IMR-90 (cell line): ENCODE measurements at places on chromosomes 16 and 17. TPM values are rescaled to one million over a fixed set of nuclear protein-coding genes. Genes with fewer than 3 reads are reported as not detected.

The PRSS33 gene
- not detected in 2 replicates for total RNA-seq

The RNF167 gene
- 13.1 and 13.3 TPM in 2 replicates for total RNA-seq

The ACSM2A gene
- total RNA-seq: not detected in 2 replicates

The SLC38A8 gene
- total RNA-seq: not detected in 2 replicates

The CBX2 gene
- total RNA-seq: 2.0 and 2.2 TPM in 2 replicates

The TERB1 gene
- under 0.01 TPM in 1 of 2 replicates, not detected in the other for total RNA-seq

The KCNJ16 gene
- not detected in 2 replicates for total RNA-seq

The IKZF3 gene
- not detected in 2 replicates for total RNA-seq

The FZD2 gene
- total RNA-seq: 21.3 and 22.8 TPM in 2 replicates

DNA sequence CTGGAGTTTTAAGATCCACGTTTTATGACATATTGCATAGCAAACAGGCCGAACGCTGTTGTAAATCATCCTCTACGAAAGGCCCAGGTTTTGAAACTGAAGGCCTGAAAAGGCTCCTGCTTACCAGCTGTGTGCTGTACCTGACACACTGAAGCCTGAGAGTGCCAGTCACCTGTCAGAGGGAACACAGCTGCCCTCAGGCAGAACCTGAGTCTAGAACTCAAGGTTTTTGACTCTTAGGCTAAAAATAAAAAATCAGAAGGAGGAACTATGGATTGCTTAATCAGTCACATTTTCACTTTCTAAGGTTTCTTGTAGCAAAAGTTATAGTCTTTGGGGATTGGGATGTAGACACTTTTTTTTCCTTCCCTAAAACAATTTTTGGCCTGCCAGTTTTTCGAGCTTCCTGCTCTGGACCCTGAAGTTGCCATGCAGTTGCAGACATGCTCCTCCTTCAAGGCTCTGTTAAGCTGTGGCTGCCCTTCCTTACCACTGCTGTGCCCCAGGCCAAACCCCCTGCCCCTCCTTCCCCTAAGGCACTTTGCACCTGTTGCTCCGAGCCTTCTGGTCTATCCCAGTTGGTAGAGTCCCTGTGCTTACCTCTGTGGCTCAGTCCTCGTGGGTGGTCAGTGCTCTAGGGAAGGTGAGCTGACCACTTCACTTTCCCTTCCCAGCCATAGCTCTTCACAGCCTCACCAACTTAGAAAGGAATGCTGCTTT, 56.6 kb downstream of the TENT4B start:
- DNase-seq: no peak

GRCh38 chr17:841313-841712, 59.2 kb downstream of the MRM3 start:
- no peak for DNase-seq

- DNase-seq: no peak
Observed at GRCh38 chr17:43967251-43967875, 13.6 kb upstream of the PYY start.

- no peak for DNase-seq
Observed at GRCh38 chr17:67322042-67322787, 44.2 kb downstream of the PSMD12 start.

DNA sequence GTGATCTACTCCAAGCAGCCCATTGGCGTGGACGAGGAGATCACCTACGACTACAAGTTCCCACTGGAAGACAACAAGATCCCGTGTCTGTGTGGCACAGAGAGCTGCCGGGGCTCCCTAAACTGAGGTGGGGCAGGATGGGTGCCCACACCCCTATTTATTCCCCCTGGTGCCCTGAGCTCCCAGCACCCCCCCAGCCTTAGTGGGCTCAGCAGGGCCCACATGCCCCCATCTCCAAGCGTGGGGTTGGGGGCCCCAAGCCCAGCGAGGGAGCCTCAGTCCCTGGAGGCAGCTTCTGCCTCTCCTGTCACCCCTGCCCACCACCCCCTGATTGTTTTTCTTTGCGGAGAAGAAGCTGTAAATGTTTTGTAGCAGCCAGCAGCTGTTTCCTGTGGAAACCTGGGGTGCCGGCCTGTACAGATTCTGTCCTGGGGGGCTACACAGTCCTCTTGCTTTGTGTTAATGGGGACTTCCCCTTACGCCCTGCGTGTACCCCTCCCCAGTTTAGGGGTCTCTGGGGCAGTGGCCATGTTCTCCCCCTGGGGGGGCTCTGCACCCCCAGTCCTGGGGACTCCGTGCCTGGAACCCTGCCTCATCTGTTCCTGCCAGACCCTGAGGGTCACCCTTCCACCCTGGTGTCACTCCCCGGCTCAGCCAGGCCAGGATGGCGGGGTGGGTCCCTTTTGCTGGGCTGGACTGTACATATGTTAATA, 953 bp upstream of the HSD3B7 start:
- no peak for DNase-seq

DNA sequence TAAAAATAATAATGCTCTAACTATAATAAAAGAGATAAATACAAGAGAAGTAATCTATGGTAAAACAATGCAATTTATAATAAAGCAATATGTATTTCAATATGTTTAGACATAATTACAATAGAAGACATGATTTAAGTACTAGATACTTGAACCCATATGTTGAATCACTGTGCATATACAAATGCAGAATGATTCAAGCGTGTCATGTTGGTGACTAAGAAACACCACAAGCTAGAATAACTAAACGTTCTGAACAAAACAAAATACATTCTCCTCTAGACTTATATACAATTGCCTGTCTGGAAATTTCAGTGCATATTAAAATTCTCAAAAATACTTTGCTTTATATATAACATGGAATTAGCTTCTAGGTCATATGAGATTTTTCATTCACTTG, 11.2 kb downstream of the TADA2A start:
- DNase-seq: peak; percentile 85

DNA sequence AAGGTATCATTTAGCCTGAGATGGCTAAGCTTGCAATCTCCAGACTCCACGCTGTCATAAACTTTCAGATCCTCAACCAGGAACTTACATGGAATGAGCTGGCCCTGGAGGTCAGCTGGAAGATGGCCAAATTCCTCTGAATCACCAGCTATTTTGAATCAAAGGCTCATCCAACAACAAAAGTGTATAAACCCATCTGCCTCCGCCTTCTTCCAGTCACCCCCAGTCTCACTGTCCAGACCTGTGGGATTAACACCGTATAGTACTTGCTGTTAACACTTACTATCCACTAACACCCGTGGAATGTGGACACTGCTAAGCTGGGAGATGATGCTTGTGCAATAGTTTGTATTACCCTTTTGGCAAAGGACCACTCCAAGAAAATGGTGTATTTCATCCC, 1.9 kb upstream of the LCMT1 start:
- DNase-seq: peak; percentile 98

- DNase-seq: peak; percentile 76
Observed at GRCh38 chr17:38674749-38675615, at the start of gene EPOP. TSS of gene EPOP (minus strand) at chr17:38674957. CDS start at chr17:38674495, 462 bp downstream.

GRCh38 chr17:660453-660852, 54.2 kb downstream of the VPS53 start:
- no peak for DNase-seq

GRCh38 chr17:48148854-48149786, 41.6 kb downstream of the SNX11 start:
- DNase-seq: no peak

DNA sequence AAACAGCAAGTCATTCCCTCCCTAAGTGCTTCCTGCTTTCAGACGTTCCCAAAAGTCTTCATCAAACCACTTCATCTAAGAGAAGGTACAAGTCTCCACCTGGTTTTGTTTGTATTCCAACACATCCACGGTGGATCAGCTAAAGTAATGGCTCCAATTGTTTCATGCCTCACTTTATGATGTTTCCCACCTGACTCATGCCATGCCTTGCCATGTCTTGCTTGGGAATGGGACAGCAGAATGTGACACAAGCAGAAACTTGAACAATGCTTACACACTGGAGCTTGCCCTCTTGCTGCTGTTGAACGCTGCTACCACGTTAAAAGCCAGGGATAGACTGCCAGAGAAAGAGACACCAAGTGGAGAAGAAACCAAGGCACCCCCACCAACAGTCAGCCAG, 43.8 kb downstream of the MYH10 start:
- no peak for DNase-seq

DNA sequence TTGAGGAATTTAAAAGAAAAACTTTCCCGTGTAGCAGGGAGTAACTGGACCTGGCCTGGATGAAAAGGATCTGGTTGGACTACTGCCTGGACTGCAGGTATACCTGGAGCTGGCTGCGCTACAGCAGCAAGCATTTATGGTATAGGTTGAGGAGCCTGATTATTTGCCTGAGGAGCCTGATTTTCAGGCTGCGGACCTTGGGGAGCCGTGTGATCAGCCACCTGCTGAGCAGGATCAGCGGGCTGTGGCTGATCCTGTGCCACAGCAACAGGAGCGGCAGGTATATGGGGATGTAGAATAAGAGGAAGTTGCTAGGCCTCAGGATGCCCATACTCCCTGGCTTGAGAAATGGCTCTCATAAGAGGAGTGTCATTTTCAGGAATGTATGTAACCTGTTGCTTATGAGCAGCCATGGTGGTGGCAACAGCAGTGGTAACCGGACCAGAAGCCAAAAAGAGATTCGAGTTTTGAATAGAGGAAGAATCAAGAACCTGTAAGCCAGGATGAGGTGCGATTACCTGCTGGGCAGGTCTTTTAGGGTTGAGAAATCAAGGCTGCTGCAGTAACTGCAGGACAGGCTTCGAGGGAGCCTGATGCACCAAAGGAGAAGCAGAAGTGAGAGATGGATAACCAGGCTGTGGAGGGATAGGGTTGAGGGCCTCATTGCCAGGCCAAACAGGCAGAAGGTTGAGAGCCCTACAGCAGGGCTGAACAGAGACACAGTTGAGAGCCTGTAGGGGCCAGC, 60.9 kb upstream of the ARL4D start:
- DNase-seq: no peak

DNA sequence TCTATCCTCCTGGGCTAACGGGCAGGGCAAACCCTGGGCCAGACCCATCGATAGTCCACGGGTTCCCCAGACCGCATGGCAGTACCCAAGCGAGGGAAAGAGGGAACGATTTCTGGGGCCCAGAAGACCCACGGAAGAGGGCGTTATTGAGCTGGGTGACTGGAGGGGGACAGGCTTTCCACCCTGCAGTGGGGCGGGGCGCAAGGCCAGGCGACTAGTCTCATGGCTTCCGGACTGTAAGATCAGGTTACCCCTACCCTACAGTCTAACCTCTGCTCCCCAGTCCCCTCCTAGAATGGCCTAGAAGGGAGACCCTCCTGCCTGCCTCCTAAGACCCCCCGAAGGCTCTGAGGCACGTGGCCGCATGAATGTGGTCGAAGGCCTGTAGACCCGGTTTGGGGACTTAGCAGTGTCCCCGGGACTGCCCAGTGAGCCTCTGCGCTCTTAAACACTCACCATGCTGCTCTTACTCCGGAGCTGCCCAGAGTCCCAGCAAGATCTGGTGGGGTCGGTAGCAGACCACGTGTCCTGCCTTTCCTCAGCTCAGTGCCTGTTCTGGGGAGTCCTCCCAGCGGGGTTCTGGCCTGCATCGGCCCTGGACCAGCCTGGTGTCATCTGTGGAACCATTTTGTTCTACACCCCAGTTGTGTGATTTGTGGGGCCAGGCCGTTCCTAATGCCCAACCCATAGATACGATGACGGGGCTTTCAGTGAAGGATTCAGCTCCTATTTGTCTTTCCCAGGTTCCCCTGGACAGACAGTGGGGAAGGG, 13.2 kb upstream of the AURKB start:
- DNase-seq: peak; percentile 47

- DNase-seq: no peak
Observed at GRCh38 chr17:70375813-70376770, 206.8 kb downstream of the KCNJ2 start.

GRCh38 chr16:56789360-56789759, 59.4 kb downstream of the NUP93 start:
- DNase-seq: peak; percentile 60

DNA sequence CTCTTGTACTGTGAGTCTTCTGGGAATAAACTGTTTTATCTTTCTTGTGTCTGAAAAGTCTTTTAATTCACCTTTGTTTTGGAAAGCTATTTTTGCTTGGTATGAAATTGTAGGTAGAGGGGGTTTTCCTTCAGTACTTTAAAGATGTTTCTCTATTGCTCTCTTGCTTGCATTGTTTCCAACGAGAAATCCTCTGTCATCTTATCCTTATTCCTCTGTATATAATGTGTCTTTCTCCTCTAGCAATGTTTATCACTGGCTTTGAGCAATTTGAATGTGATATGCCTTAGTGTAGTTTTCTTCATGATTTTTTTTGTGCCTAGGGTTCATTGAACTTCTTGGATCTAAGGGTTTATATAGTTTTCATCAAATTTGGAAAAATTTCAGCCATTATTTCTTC, 96.3 kb downstream of the CDK5R1 start:
- no peak for DNase-seq

DNA sequence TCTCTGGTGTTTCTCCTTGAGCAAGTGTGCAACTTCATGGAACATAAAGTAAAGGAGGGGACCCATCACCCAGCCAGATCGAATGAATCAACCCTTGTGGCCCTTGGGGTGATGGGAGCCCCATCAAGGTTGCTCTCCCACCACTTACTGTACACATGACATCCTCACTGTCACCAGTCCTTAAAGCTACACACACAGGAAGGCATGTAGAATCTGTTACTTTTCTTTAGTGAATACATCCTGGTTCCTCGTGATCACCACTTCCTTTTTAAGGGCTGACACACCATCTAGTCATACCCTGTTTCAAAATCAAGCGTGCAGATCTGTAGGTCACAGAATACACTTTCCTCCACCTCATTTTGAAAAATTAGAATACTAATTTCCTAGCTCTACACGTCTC, 22.6 kb upstream of the MPHOSPH6 start:
- peak; percentile 88 for DNase-seq

GRCh38 chr16:82655072-82655714, 28.4 kb downstream of the CDH13 start:
- peak; percentile 94 for DNase-seq

DNA sequence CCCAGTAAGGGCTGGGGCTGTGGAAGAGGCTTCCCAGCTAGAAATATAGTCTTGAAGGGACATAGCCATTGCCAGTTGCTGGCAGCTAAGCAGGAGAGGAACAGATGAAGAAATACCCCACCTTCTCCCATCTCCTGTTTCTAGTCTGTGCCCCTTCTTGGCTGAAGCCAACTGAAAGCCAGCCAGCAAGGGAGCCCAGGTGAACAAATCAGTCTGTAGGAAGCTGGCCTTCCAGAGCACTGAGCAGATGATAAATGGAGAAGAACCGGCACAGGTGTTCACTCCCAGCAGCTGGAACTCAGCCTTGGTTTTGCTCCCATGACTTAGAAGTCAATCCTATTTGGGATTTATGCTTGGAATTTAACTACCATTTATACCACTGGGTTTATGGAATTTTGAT, 69.2 kb upstream of the DHX40 start:
- DNase-seq: no peak

GRCh38 chr16:56916571-56917403, 15.2 kb upstream of the HERPUD1 start:
- DNase-seq: no peak

- no peak for DNase-seq
Observed at GRCh38 chr16:14464796-14465195, 165.3 kb downstream of the PARN start.
